ENCODE measurements at places on chromosomes 3 and 15.

- DNase-seq = no peak
These were observed 440.5 kb upstream of the ADAMTS9 start for GRCh38 chr3:65128346-65128745.

DNA sequence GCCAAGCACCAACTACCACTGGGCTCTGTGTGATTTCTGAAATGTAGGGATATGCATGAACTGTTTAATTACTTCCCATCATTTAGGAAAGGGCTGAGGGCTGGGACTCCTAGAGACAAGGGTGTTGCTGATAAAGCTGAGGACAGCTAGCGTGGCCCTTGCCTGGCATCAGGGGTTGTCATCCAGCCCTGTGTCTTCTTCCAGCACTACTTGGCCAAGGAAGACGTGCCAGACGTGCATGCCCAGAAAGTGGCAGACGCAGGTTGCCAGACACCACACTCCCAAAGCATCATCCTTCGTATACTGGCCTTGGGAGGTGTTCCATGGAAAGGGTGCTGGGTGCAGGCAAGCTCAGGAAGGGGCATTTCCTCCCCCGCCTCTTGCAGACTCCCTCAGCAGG lies 64.8 kb downstream of the LRIG1 start:
- DNase-seq = no peak

DNA sequence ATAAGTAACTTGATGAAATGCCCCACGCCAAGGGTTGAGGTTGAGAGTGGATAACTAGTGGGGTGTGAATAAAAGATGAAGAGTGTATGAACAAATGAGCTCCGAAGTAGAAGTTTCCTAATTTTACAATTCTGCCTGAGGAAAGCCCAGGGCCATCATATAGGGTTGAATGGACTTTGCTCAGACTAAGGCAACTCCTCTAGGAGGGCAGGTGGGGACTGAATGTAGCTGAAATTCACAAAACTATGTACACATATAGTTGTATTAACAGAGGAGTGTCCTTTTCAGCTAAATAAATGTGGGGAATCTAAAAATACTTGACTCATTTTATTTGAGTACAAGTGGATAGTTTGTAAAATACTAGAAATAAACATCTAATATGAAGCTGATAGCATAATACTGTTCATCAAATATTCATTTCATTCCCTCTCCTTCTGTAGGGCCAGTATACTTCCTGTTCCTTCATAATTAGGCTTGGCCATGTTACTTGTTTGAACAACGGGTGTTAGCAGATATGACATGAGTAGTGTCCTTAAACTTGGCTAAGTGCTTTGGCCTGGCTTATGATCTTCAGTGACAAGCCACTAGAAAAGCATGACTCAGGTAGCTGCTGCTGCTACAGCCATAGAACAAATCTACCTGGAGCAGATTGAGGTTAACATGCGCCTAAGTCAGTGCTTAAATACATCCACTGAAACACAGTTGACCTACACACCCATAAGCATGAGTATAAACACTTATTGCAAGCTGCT lies 26.5 kb downstream of the PLSCR1 start:
- no peak for DNase-seq

GRCh38 chr3:139689122-139689521 lies 11.3 kb upstream of the NMNAT3 start:
- no peak for DNase-seq

DNA sequence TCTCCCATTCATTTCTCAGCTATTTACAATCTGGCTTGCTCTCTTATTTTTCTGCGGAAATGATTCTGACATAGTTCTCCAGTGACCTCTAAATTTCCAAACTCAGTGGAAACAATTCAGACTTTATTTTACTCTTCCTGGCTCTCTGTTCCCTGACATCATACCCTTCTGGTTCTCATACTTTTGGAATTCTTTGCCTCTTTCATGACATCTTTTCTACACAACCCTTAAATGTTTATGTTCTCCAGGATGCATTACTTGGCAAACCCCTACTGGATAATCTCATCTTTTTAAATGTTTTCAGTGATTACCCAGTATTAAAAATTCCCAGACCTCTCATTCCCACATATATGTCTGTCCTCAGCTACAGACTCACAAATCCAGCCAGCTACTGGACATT lies 23.9 kb upstream of the PLSCR4 start:
- DNase-seq = no peak

- no peak for DNase-seq
These were observed 44.8 kb downstream of the DMXL2 start for GRCh38 chr15:51577636-51578304.

DNA sequence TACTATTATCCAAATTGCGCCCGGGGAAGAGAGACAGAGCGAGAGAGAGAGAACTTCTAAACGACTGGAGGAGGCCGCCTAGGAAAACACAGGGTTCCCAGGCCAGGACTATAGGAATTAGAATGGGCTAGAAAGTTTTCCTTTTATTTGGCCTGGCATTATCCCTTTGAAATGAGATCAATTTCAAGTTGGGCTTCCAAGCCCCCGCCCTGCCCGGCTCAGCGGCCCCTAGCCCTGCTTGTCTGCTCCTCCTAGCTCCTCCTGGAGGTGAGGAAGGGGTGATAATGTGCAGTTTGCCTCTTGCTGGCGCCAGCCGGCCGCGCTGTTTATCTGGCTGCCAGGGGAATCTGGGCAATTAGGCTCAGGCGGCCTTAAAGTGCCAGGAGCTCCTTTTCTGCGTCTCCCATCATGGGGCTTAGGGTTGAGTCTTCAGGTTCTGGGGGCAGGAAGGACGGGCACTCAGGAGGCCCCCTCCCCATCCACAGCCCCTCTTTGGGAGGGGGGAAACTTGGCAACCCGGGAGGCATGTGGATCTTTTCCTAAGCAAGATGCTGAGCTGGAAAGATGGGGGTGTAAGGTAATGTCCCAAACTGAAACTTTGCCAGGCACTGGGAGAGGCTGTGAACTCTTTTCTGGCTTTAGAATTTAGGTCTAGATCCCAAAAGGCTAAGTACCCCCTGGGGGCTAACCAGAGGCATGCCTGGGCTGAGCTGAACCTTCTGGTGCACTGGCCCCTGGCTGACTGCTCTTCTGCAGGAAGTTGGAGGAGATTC lies 5.5 kb downstream of the SMAD6 start:
- DNase-seq = no peak

GRCh38 chr3:46695962-46696894 lies 2.7 kb upstream of the ALS2CL start:
- no peak for DNase-seq

DNA sequence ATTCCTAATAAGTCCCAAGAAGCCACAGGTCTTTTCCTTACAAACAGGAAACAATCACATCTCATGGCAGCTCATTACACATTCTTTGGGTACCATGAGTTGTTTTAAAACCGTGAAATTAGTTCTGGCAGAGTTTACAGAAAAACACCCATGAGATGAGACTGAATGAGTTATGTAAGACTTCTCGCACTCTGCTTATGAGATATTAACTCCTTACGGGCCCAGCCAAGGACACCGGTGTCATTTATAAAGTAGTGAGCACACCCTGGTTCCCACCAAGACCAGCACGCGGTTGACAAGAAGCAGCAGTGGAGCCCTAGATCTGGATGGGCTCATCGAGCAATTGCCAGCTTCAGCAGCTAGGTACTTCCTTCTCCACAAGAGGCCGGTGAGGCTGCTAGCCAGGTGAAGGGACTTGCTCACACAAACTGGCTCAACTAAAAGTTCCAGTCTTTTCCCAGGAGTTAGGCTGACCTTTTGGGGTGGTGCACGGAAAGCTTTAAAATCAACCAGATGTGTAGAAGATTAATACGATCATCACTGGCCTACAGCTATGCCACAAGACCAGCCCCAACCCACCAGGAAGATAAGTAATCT lies 318.6 kb upstream of the ICE2 start:
- no peak for DNase-seq

- no peak for DNase-seq
These were observed 509.0 kb upstream of the GOLIM4 start for GRCh38 chr3:168604767-168605166.

DNA sequence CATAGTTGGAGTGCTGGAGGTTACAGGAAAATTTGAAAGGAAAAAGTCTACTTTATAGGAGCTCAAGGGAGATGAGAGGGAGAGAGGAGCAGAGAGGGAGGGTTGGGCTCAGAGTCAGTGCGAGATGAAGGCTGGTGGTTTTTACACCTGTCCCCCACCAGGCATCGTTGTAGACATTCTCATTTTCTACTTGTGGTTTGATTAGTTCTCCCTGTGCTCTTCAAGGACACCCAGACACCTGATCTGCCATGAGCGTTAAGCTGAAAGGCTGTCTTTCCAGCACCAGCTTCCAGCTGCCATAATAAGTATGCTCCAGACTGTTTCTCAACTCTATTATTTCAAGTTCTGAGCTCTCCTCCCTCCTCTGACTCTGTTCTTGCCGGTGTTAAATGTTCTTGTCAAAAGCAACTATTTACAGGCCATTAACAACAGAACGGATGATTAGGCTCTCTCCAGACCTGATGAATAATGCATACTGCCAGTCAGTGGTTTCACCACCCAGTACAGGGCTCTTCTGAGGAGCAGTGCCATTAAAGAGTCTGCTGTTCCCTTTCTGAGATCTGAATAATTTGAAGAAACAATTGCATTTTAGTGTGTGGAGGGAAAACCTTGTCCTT lies 514.6 kb upstream of the MCTP2 start:
- no peak for DNase-seq

GRCh38 chr3:52297242-52298148 lies 9.9 kb downstream of the GLYCTK start:
- no peak for DNase-seq

DNA sequence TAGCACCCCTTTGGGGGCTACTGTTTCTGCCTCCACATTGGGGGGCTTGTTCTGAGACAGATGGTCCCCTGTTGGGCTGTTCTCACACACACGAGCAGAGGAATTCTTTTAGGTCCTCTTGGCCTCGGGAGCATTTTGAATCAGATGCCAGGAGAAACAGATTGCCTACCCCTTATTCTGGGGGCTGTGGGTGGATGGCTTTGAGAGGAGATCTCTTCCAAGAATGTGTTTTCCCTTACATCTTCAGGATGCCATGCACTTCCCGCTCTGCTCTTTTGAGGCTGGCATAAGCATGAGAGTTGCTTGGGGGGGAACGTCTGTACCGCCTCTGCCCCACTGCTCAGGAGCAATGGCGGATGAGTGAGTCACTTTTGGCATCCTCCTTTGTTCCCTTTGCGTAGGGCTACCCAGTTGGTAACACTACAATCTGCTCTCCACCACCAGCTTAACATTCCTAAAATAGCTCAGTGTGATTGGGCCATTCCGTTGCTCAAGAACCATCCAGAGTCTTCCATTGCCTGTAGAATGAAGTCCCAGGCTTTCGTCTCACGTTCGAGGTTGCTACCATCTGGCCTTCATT lies 154.4 kb downstream of the RPLP1 start:
- no peak for DNase-seq

DNA sequence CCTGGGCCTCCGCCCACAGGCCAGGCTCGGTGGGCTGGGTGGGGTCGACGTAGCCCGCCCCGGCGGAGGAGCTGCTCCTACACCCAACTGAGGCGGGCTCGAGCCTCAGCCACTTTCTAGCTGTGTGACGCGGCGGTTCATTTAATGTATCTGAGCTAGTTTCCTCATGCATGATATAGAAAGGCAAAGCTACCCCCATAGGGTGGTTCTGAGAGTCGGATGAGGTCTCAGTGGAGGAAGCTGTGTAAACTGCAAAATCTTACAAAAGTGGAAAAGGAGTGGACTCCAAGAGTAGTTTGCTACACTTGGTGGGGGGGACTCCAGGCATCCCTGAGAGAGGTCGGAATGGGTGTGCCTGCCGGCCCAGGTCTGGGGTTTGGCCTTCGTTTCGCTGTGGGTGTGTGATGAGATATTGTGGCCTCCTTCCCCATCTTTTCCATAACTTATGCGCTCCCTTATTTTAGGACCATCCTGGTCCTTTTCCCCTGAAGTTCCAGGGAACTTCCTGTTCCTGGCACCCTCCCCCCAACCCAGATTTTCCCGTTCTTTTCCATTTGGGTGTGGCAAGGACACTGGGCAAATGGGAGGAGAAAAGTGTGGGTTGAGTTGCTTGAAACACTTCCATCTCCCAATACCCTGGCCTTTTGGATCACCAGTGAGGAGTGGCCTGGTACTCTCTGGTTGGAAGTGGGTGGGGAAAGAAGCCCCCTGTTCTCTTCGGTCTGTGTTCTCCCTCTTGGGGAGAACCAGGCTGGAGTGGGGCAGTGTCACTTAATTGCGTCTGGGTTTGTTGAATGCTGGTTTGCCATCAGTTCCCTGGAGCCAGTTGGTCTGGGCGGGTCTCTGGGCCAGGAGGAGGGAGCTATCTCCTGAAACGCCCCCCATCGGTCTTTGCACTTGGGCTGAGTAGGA lies 1.1 kb downstream of the PDIA5 start:
- no peak for DNase-seq

GRCh38 chr15:51853998-51854397 lies 24.5 kb downstream of the TMOD3 start:
- DNase-seq = no peak

DNA sequence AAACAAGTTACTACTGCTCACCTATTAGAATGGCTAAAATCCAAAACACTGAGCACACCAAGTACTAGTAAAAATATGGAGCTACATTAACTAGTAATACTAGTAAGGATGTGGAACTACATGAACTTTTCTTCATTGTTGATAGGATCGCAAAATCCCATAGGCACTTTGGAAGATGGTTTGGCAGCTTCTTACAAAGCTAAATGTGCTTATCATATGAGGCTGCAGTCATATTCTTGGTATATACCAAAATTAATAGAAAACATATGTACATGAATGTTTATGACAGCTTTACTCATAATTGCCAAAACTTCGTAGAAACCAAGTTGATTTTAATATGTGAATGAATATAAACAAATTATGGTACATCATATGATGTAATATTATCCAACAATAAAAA lies 366.8 kb upstream of the KCNMB2 start:
- no peak for DNase-seq

- no peak for DNase-seq
These were observed 31.3 kb downstream of the GATM start for GRCh38 chr15:45347033-45347432.

- no peak for DNase-seq
These were observed 61.7 kb upstream of the PPIB start for GRCh38 chr15:64224511-64224910.

- no peak for DNase-seq
These were observed 560.9 kb upstream of the AGTR1 start for GRCh38 chr3:148136816-148137215.

DNA sequence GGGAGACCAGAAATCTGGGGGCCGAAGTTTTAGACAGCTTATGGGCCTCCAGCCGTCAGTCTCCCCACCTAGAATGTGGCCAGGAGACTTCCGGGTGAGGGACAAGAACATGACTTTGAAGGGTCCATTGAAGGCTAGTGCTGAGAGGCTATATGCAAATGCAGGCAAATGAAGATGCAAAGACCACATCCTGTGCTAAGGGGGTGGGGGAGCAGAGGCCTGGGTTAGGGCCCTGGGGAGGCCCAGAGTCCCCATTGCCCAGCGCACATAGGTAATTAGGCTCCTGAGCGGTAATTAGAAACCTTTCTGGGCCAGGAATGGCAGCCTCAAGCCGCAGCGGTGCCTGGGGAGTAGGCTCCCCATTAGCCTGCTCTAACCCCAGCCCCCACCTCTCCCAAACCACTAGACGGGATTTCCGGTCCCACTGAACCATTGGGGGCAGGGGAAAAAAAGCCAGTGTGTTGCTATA lies 6.8 kb downstream of the CSK start:
- DNase-seq = no peak
